ENCODE measurements at places on chromosomes 4 and X. TPM values are rescaled to one million over a fixed set of nuclear protein-coding genes. Genes with fewer than 3 reads are reported as not detected.

Gene PDLIM3
- 0.10 TPM for total RNA-seq

Gene ATP8A1
- 0.02 TPM for total RNA-seq

Gene SPANXC
- 1.0 TPM for total RNA-seq

Gene AWAT1
- not detected for total RNA-seq

Gene F8
- 5.5 TPM for total RNA-seq

Gene GIMD1
- total RNA-seq: not detected

Gene DDIT4L
- 0.69 TPM for total RNA-seq

Gene TMEM31
- not detected for total RNA-seq

Gene NPNT
- total RNA-seq: 0.19 TPM

Gene RENBP
- total RNA-seq: 0.07 TPM

Gene MAGED4B
- total RNA-seq: 11.0 TPM

Gene NHS
- total RNA-seq: 5.7 TPM

Gene HNRNPDL
- total RNA-seq: 273 TPM

Gene PIR
- total RNA-seq: 54.4 TPM

Gene ADH7
- not detected for total RNA-seq

Gene XAGE1B
- total RNA-seq: 205 TPM

Gene DDX53
- total RNA-seq: not detected

Gene CACNA1F
- total RNA-seq: not detected

Gene NXF2B
- total RNA-seq: not detected

Gene HEPH
- total RNA-seq: not detected

Gene CT45A5
- 0.19 TPM for total RNA-seq

Gene BTC
- 0.76 TPM for total RNA-seq

Gene PRDM5
- total RNA-seq: 4.5 TPM

Gene DGAT2L6
- not detected for total RNA-seq

Gene IL15
- total RNA-seq: 8.3 TPM

Gene MAGEA12
- total RNA-seq: 0.16 TPM

Gene UGT2B17
- not detected for total RNA-seq

Gene PQBP1
- total RNA-seq: 101 TPM

Gene GPR119
- total RNA-seq: not detected
